ENCODE measurements at places on chromosomes 4 and X. TPM values are rescaled to one million over a fixed set of nuclear protein-coding genes. Genes with fewer than 3 reads are reported as not detected.

- no peak for DNase-seq
Observed at GRCh38 chr4:183356931-183357675, 34.9 kb upstream of the CLDN24 start.

DNA sequence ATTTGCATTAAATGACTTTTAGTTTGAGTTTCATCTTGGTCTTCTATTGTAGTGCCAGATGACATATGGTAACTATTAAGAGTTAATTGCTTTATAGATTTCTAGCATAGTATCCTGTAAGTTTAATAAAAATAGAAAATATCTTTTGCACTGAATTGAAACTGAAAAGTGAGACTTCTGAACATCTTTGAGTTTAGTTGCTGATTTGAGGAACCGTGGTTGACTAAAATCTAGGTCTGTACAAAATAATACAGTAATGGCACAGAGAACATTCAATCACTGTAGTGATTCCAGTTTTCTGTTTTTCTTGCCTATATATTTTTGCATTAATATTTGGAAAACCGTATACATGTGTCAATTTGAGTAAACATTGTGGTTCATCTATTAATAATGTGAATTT is 60.7 kb downstream of the SPATA4 start:
- DNase-seq, result no peak

The F8A1 gene
- 4.0 TPM for total RNA-seq

DNA sequence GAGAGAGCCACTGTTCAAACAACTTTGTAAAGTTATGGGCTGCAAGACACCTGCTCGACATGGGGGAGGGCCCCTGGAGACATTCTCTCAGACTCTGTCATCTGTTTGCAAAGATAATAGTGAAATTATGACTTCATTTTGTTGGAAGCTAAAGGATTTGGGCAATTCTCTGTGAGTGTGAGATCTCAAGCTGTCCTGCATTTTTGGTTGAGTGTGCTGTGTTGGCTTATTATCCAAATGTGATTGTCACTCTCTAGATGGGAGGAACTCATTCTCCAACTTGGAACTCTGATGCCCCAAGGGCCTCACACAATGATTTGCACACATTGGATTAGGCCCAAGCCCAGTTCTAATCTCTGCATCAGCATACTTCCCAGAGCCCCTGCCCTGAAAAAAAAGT is 63.7 kb downstream of the STK32B start:
- DNase-seq, result no peak

DNA sequence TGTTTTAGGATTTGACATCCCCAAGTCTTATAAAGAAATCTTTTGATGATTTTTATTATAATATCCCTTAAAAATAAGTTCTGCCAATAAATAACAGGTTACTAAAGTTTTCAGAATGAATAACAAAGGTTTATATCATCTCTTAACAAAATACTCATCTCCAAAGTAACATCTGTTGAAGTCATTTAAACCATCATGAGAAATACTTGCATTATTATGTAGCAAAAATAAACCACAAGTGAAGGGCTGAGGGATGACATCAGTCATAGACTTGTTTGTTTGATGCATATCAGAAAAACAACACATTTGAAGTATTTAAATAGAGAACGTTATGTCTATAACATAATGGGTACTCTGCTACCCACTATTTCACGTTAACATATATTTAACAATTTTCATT is 114.9 kb downstream of the SPOCK3 start:
- no peak for DNase-seq

DNA sequence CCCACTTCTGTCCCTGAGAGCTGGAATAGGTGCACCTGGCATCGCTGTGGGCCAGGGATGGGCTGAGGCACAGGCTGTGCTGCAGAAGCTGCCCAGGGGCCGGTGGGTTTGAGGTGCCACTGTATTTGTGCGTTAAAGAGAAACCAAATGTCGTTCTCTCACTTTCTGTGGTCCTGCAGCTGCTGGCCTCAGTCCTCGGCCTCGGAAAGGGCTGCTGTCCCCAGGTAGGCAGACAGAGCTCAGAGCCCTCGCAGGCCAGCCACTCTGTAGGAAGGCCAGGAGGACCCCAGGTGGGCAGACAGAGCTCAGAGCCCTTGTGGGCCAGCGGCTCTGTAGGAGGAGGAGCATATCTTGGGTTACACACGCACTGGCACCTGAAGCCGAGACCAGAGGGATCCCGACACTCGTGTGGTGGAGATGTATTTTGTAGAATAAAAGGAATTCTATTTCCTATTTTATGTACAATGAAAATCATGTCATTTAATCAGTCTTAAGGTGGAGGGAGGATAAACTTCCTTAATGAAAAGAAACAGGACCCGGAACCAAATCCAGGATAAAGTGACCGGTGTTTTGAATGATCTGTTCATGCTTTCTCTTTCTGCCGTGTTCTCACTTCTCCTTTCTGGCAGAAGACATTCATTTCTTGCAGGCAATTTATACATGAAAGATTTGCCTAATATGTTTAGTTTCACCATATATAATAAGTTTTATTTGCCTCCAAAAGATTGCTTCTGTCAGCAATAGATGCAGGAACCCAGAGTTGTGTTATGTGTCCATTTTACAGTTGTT is 54.4 kb upstream of the HGFAC start:
- no peak for DNase-seq

DNA sequence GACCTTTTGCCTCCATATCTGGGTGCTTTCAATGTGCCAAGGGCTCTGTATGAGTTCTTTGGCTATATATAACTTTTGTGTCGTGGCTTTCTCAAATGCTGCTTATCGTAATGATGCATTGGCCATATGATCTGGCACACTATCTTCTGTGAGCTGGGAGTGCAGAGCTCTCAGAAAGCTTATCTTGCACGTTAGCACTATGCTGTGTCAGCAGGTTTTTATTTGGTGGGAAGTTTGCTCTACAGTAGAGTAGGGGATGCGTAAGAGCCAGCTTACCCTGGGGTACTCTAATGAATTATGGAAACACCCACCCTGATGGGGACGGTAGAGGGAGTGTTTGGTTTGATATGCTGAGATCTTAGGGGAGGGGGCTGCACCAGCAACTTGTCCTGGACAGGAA is 119.6 kb downstream of the FAAH2 start:
- DNase-seq, result no peak

- no peak for DNase-seq
Observed at GRCh38 chrX:39162322-39162735, 361.1 kb downstream of the MID1IP1 start.

The NXF2 gene
- total RNA-seq, result not detected

GRCh38 chr4:138562544-138562991 is 320.4 kb upstream of the SLC7A11 start:
- DNase-seq, result peak; percentile 22

GRCh38 chr4:32172761-32173160 is 1452.6 kb downstream of the PCDH7 start:
- DNase-seq, result peak; percentile 95

The CCKAR gene
- total RNA-seq, result 0.05 TPM

The GK gene
- total RNA-seq, result 2.0 TPM

DNA sequence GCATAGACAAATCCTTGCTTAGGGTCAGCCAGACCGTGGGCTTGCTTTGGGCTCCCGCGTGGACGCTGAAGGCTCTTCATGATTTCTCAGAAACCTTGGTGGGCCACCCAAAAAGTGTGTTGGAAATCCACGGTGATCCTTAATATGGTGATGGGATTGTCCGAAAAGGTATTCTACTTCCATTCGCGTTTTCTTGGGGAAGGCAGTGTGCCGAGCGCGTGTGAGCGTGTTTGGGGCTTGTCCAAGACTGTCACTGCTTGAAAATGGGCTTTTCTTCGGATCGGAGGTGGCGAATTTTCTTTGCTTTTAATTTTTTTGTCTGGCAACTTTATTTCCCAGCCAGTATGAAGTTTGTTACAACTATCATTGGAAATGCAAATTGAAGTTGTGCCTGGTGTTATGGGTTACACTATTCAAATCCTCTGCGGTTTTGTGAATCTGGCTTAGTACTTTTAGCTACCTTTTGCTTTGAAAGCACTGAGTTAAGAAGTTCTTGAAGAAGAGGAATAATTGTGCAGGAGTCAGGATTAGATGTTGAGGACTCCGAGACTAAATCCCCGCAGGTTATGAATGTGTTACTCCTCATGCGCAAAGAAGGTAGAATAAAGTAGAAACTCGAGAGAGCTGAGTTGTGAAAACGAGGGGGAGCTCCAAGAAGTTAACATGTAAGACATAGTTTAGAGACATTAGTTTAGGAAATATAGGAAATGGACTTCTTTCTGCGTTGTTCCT is 3.2 kb downstream of the SPRY1 start:
- DNase-seq, result peak; percentile 46

DNA sequence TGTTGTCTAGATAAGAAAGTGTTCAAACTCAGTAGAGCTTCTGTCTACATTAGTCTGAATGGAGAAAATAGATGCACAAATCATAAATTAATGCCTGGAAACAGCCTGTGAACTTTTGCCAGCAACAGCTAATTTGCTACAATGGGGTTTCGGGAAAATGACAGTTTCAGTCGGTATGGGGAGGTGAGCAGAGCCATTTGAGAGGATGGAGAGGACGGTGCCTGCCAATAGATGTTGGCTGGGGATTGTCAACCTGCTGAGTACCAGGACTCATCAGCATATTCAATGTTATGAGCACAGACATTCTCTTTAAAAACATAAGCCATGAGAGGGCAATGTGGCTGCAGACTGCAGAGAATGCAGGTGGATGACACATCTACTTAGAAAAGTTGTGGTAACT is 230.3 kb upstream of the PCDH18 start:
- DNase-seq, result no peak

The TTC29 gene
- total RNA-seq, result 0.30 TPM

GRCh38 chr4:165654556-165654955 is 218.5 kb upstream of the TLL1 start:
- no peak for DNase-seq

- peak; percentile 80 for DNase-seq
Observed at GRCh38 chrX:57900975-57901374, 9.3 kb downstream of the ZXDA start.

The IGBP1 gene
- 121 TPM for total RNA-seq

- peak; percentile 16 for DNase-seq
Observed at GRCh38 chr4:99324979-99325378, 3.8 kb upstream of the ADH1B start.

- peak; percentile 78 for DNase-seq
Observed at GRCh38 chrX:78650906-78651437, 8.2 kb downstream of the RTL3 start.

DNA sequence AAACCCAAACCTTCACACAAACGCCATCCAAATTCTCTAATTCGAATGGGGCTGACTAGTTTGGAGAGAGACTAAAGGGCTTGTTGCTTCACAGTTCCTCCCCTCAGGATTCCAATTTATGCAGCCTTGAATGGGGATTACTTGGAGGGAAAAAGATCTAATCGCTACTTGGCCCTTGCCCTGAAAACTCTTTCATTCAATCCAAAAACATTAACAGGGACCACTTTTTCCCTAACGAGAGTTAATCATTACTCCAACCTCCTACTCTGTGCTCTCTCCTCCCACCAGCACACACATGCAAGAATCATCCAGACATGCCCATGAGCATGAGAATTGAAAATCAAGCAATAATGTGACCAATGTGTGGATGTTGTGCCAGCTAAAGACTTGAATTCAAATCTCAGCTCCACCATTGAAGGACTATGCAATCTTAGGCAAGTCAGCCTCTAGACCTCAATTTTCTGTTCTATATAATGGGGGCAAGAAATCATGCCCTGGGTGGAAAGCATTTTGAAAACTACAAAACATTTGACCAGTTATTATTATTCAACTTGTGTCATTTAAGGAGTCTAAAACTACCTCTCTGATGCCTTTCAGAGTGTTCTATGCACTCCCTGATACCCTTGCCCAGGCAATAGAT is 34.3 kb upstream of the GPC3 start:
- peak; percentile 20 for DNase-seq

DNA sequence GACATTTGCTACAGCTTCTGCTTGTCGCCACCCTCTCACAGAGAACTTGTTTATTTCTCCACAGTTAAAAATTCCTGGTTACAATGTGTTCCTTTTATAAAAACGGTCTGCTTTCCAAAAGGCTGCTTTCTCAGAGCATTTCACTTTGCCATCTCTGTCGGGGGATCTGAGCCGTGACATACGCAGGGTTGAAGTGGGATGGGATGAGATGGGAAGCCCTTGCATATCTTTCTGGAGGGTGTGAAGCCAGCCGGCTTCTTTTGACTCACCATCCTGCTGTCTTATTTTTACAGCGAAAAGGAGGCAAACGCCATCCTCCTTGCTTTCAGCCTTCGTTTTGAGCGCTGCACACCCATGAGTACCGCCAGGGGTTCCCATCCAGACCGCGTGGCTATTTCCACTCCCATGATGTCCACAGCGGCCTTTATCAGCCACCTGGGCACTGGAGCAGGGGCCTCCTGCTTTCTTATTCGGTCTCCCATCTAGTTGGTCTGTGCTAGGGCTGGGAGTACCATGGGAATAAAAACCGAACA is 99.8 kb upstream of the GATB start:
- DNase-seq, result no peak

The MXRA5 gene
- 6.0 TPM for total RNA-seq

The EVC2 gene
- total RNA-seq, result 14.7 TPM

The IL2RG gene
- not detected for total RNA-seq

The SPIN2A gene
- total RNA-seq, result not detected

All from renal cortical epithelial cell (primary cell).